Hippocampal formation (tissue), 2 donors: ENCODE measurements at places on chromosomes 4 and X.

DNA sequence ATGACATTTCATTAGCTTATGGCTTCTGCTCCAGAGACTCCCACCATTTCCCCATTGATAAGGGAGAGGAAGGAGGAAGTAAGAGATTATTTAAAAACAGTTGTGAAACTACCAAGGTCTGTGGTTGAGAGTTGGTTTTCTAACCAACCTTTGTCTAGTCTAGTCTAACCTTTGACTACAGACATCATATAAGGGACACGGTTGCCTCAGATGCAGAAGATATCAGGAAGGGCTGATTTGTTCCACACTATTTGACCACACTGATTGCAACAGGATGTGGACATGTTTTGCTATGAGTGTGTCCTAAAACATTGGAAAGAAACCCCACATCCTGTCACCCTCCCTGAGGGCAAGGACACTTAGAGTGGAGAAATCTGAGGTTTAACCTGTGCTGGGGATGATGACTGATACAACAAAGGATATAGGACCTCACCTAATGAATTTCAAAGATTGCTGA, 53.0 kb downstream of the COQ2 start:
- DNase-seq: no peak

GRCh38 chr4:187668526-187669082, 327.0 kb upstream of the ZFP42 start:
- DNase-seq: no peak

DNA sequence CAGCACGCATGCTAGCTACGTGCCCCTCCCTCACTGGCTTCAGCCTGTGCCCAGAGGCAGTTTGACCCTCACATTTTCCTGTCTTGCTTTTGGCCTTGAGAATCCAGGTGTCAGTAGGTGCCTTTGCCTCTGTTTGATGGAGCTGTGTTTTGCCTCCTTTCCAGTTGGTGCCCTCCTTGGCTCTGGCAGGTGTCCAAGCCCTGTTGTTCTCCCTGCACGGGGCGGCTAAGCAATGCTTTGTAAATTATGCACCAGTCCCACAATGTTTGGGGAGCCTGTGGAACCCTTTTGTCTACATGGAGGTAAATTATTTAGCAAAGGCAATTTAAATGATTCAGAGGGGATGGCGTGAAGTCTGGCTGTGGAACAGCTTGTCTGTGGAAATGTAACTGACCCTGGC, 202.9 kb upstream of the BOD1L1 start:
- DNase-seq: no peak

GRCh38 chrX:143733866-143734265, 13.3 kb upstream of the SPANXN2 start:
- DNase-seq: no peak

DNA sequence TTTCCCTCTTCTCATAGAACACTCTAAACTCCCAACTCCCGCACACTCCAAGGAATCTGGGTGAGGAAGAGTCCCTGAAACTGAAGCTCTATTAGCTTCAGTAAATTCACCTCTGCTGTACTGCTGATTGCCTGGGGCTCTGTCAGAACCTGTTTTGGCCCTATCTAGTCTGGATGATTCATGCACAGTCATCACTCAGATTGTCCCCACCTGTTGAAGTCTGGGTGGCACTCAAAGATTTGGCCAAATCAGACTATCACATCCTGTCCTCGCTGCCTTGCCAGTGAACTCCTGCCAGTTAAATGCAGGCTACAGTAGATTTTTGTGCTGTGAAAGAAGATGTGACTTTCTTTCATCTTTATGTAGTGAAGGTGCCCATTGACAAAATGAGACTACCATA, 63.5 kb upstream of the EMCN start:
- no peak for DNase-seq

GRCh38 chr4:73902038-73902637, 32.9 kb downstream of the CXCL1 start:
- no peak for DNase-seq

DNA sequence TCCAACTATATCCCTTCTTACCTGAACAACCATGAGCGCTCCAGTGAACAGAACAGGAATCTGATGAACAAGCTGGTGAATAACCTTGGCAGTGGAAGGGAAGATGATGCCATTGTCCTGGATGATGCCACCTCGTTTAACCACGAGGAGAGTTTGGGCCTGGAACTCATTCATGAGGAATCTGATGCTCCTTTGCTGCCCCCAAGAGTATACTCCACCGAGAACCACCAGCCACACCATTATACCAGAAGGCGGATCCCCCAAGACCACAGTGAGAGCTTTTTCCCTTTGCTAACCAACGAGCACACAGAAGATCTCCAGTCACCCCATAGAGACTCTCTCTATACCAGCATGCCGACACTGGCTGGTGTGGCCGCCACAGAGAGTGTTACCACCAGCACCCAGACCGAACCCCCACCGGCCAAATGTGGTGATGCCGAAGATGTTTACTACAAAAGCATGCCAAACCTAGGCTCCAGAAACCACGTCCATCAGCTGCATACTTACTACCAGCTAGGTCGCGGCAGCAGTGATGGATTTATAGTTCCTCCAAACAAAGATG, 870.2 kb downstream of the ADGRL3 start:
- DNase-seq: no peak

DNA sequence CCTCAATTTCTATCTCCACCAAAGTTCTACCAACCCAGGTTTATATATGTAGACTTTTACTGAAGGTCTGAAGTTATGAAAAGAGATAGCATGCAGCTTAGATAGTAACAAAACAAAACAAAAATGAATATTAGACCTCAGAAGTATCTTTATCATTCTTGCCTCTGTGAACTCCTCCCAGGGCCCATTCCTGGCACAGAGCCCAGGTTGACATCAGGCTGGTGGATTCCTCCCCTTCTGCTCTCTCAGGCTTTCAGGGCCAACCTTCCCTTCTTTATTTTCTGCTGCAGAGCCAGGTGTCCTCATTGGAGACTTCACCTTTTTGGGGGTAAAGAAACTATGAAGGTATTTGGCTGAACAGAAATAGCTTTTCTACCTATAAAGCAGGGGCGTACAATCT, 112.8 kb upstream of the PITX2 start:
- no peak for DNase-seq

DNA sequence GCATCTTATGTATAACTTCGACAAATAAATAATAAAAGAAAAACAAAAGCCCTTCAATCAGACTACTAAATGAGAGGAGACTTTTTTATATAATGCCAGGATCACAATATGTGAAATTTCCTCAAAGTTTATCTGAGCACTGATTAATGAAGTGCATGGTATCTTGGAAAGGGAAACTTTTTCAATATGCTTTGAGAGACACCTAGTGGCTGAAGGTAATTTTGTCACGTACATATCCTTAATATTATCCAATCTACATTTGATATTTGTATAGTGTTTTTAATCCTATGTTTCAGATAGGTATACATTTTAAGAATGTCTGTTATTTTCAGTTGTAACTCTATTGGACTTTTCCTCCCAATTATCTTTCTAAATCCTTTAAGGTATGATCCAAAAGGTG, 146.8 kb downstream of the KLHL4 start:
- peak; percentile 59 for DNase-seq

DNA sequence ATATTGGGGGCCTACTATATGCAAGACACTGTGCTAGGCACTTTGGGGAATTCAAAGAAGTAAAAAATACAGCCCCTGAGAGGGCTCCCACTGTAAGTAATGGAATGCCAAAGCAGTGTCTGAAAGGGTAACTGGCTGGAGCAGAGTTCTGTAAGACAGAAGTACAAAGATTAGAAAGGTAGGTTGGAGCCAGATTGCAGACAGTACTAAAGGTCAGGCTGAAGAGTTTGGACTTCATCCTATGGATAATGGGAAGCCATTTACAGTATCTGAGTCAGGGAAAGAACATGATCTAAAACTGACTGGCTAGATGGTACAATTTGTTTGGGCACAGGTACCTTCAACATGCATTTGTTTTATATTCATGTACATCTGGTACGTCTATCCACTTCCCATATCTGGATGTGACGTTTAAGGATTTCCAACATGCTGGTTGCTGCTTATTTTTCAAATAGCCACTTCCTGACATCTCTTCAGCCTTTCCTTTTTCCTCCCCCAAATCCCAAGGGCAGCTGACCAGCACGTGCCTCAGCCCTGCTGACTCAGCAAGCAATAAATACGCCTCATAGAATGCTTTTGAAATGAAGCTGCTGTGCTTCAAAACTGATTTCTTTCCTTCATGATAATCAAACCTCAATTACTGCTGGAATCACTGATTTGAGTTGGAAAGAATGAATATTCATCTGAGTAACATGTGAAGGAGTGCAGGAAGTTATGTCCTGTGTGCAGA, 9.5 kb downstream of the ENOX2 start:
- no peak for DNase-seq

DNA sequence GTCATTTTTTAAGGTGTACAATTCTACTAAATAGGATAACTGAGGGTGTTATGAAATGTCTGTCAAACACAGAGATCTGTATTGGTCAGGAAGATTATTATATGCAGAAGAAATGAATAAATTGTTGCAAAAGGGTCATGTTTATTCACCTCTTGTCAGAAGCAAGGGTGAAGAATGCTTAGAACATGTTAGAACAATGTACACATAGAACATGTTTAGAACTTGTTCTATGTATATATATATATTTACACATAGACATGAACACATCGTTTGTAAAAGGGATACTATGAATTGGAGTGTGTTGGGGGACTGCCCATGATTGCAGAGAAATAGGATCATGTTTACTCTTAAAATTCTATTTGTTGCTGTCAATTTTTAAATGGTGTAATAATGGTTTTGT, 28.0 kb upstream of the TMEM150C start:
- no peak for DNase-seq

- no peak for DNase-seq
Observed at GRCh38 chrX:9362363-9362928, 102.4 kb upstream of the TBL1X start.

GRCh38 chr4:38280323-38280706, 320.1 kb downstream of the PTTG2 start:
- DNase-seq: no peak

- DNase-seq: no peak
Observed at GRCh38 chr4:152476796-152477195, 59.1 kb downstream of the FBXW7 start.

- no peak for DNase-seq
Observed at GRCh38 chrX:155262970-155263754, 1.1 kb downstream of the RAB39B start.

GRCh38 chrX:56498756-56499155, 64.7 kb upstream of the UBQLN2 start:
- no peak for DNase-seq

DNA sequence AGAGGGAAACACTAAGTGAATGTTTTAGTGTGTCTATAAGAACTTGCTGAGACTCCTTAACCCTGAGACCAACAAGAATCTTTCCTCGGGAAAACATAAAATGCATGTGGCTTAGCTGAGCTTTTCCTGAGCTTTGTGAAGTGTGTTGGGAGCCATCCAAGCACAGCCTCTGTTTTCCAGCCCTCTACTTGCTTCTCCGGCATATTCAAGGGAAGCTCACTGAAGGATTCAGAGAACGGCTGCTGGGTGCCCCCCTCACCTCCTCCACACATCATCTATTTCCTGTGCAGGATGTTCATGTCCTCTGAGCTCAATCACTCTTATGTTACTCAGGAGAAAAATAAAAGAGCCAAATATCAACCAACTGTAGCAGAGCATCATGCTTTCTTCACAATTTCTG, 492.1 kb downstream of the IL15 start:
- no peak for DNase-seq

GRCh38 chr4:152870606-152871005, 65.5 kb upstream of the FHDC1 start:
- no peak for DNase-seq

DNA sequence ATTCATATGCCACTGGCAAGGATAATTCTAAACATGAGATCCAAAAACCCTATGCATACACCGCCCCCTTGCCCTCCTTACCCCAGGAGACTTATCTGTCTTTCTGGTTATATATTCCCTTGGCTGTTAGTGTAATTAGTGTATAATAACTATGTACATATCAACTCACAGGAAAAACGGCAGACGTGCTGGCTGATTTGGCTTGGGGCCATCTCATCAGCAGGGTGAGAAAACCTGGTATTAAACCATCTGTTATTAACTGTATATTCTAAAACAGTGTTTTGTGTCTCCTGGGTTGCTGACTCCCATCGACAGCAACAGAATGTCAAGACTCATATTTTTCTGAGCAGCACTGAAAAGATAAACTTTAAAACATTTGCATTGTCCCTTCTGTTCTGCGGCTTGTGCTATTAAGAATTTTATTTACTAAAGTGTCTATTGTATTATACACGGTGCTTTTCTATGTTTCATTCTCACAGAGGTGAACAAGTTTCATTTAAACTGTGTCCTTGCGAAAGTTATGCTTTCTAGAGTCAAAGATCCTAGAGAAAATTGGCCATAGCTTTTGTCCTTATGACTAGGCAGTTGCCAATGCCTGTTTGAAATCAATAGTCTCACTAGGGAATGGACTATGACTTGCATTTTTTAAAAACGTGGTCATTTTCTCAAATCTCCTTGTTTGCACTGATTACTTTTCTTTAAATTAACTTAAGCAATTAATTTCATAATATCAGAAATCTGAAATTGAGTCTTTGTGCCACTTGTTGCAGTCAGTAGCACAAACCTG, 211.5 kb upstream of the MID1 start:
- no peak for DNase-seq

- no peak for DNase-seq
Observed at GRCh38 chrX:8848911-8849310, 47.7 kb upstream of the FAM9A start.

DNA sequence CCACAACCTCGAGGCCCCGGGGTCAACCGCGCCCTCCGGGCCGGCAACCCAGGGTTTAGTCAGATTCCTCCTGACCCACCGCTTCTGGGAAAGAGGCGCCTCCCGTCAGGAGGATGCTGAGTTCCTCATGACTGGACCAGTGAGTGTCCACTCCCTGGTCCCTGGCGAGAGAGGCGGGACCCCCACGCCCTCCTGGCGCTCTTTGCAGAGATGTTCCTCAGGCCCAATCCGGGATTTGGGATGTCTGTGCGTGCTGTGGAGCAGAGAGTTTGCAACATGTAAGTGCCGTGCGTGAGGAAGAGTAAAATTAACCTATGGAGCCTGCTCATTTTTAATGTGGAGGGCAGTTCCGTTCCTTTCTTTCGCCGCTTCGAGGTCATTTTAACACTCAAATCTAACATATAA, 824 bp upstream of the UGDH start:
- no peak for DNase-seq

- DNase-seq: no peak
Observed at GRCh38 chr4:60605646-60606354, 594.3 kb upstream of the ADGRL3 start.

DNA sequence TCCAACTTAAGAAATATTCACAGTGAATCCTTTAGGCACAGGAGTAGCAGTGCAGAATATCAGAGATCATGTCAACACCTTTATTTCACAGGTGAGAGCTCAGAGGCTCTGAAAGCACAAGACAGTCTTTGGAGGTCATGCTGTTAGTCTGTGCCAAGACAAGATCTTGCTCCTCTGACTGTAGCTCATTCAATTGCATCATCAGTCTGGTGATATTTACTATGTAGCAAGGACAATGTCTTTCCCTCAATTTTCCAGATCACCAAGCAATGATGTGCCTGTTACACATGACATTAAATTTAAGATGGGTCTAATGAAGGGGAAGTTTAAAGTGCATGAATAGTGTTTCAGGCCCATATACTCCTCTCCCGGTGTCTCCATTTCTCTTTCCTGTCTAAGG, 277.5 kb downstream of the IL15 start:
- DNase-seq: no peak
